ENCODE measurements at places on chromosomes 13 and 19.

DNA sequence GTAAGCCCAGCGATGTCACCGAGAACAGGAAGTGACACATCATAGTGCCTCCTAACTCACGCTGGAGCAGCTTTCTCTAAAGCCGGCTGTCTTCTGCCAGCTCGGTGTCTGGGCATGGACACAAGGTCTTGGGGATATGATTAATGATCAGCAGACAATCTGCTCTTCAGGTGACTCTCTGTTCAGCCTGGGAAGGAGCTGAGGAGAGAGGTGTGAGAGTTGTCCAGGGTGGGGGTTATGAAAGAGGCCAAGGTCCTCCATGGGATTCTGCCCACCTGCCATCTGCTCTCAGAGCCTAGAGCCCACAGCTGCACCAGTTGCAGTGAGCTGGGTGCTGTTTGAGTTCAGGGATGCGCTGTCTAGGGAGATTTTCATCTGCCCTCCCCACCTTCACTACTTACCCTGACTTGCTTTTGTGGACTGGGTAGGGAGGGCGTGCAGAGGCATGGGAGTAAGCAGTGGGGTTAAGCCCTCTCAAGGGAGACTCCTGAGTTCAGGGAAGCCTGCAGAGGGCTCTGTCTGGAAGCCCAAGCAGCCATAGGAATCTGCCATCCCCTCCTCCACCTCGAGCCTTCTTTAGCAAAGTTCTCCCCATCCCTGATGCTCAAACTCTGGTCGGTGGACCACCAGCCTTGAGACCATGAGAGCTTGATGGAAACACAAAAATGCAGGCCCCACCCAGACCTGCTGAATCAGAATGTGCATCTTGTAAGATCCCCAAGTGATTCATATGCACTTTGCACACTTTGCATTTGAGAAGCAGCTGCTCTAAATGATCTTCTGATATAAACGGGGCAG is 539.7 kb downstream of the RFC3 start:
- no peaks in the 10 kb centered on the region for H3K36me3 ChIP-seq
- peak; percentile 68 for DNase-seq
- no peaks in the 10 kb centered on the region for H3K4me1 ChIP-seq
- H3K4me3 ChIP-seq: no peak overlapping the region

- no peak overlapping the region for H3K27ac ChIP-seq
- no peak overlapping the region for H3K4me3 ChIP-seq
- H3K36me3 ChIP-seq: no peaks in the 10 kb centered on the region
- peaks cover 29% of the 10 kb centered on the region for H3K4me1 ChIP-seq
- no peak for DNase-seq
- no peaks in the 10 kb centered on the region for H3K27me3 ChIP-seq
Measured at GRCh38 chr13:33634546-33634982, 183.4 kb upstream of the RFC3 start.

GRCh38 chr13:77305266-77305665 is 21.6 kb downstream of the MYCBP2 start:
- no peaks in the 10 kb centered on the region for H3K36me3 ChIP-seq
- DNase-seq: no peak
- no peak overlapping the region for H3K27ac ChIP-seq

- no peak overlapping the region for H3K27ac ChIP-seq
- no peaks in the 10 kb centered on the region for H3K27me3 ChIP-seq
- DNase-seq: no peak
Measured at GRCh38 chr19:45657520-45658167, 10.4 kb upstream of the GIPR start.

DNA sequence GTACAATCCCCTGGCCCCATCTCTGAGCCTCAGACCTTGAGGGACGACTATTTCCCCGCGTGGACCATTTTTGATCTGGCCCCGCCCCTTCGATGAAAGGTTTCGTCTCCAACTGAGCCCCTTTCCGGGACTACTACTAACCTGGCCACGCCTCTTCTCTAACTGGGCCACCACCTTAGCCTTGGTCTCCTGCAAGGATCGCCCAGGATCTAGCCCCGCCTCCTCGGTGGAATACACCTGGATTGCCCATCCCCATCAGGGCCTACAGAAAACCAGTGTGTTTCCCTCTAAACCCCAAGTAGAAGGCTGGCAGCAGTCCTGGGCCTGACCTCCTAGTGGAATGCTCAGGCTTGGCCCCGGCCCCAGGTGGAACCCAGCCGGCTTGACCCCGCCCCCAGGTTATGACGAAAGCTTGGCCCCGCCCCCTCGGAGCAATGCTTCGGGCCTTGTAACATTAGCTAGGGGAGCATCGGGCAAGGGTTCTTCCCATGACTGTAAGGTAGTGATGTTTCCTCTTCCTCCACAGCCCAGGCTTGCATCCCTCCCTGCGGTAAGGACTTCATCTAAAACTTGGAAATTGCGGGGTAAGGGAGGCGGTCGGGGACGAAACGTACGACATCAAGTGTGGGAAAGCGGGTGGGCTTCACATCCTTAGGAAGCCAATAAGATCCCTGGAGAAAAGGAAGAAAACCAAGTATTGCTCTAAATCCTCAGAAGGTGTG is 9.1 kb downstream of the SPACA6 start:
- peaks cover 24% of the 10 kb centered on the region for H3K4me1 ChIP-seq
- H3K27me3 ChIP-seq: no peaks in the 10 kb centered on the region
- peaks cover 59% of the 10 kb centered on the region for H3K36me3 ChIP-seq

DNA sequence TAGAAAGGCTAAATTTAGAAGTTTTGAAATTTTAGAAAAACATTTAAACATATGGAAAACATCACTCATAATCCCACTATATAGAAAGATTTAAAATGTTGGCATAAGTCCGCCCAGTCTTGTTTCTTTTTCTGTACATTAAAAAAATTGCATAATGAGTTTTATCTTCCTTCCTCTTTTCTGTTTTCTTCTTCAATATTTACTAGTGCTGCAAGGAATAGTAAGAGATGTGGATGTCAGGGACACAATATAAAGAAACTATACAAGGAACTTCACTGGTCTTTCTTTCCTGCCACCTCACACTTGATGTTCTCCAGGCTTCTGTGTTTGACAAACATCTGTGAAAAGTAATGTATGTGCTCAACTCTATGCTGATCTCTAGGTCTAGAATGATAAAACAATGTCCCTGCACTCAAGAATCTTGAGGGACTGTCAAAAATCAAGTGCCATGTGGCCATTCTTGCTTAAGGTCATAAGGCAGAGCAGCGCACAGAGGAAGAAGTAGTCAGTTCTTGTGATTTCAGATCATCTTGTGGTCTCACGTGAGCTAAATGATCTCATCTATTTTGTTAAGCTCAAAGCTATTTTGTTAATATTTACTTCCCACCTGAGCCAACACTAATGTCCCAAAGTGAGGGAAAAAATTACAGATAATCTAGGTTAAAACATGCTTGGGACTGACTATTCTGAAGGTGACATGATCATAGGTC is 186.9 kb upstream of the OBI1 start:
- no peaks in the 10 kb centered on the region for H3K36me3 ChIP-seq
- no peaks in the 10 kb centered on the region for H3K4me1 ChIP-seq
- H3K27ac ChIP-seq: no peak overlapping the region
- no peak overlapping the region for H3K4me3 ChIP-seq
- no peak for DNase-seq

DNA sequence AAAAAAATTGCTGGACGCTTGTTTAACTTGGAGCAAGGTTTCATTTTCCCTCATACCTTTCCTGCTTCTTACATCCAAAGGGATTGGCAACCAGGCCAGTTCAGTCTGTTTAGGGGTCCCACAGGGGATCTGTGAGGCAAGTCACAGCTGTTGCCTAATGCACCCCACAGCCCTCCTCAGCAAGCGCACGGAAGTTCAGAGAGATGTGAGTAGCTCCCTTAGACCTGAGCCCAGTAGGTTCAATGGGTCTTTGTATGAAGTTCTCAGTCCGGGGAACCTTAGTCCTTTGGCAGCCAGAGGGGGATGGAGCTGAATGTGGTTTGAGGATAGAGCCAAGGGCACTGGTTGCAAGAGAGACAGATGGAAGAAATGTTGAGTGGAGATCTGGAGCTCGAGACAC is 13.0 kb downstream of the SAMD4B start:
- H3K36me3 ChIP-seq: peaks cover 76% of the 10 kb centered on the region
- no peak overlapping the region for H3K4me3 ChIP-seq
- H3K4me1 ChIP-seq: peaks cover 7% of the 10 kb centered on the region
- H3K27me3 ChIP-seq: no peaks in the 10 kb centered on the region

- H3K4me1 ChIP-seq: peaks cover 61% of the 10 kb centered on the region
- H3K27ac ChIP-seq: peak overlapping the region; percentile 57
- peak; percentile 50 for DNase-seq
- no peak overlapping the region for H3K4me3 ChIP-seq
Measured at GRCh38 chr19:15276620-15277215, 44.5 kb upstream of the EPHX3 start.

GRCh38 chr19:1164684-1165531 is 9.2 kb downstream of the SBNO2 start:
- peak overlapping the region; percentile 51 for H3K27ac ChIP-seq
- DNase-seq: no peak
- no peaks in the 10 kb centered on the region for H3K36me3 ChIP-seq
- no peaks in the 10 kb centered on the region for H3K27me3 ChIP-seq
- H3K4me1 ChIP-seq: peaks cover 54% of the 10 kb centered on the region

DNA sequence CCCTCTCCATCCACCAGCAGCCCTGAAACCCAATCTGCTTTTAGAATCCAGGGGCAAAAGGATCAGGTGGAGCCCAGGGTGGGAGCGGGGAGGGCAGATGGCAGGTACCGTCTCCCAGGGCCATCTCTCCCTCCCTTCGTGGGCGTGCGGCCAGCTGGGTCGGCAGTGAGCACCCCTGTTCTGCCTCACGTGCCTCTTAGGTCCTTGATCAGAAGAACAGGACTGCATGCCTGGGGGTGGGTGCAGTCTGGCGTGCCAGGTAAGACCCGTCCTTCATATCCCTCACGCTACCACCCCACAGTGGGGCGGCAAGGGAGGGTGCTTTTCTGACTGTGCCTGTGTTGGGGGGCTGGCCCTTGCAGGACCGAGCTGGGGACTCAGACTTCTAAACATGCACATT is 2.0 kb downstream of the SLC8A2 start:
- DNase-seq: no peak
- no peaks in the 10 kb centered on the region for H3K36me3 ChIP-seq
- H3K27ac ChIP-seq: no peak overlapping the region
- peaks cover 29% of the 10 kb centered on the region for H3K27me3 ChIP-seq

- DNase-seq: peak; percentile 85
- peaks cover 25% of the 10 kb centered on the region for H3K4me1 ChIP-seq
- H3K27ac ChIP-seq: peak overlapping the region; percentile 21
- no peaks in the 10 kb centered on the region for H3K27me3 ChIP-seq
Measured at GRCh38 chr19:44684892-44685863, 13.8 kb upstream of the CEACAM16 start.

DNA sequence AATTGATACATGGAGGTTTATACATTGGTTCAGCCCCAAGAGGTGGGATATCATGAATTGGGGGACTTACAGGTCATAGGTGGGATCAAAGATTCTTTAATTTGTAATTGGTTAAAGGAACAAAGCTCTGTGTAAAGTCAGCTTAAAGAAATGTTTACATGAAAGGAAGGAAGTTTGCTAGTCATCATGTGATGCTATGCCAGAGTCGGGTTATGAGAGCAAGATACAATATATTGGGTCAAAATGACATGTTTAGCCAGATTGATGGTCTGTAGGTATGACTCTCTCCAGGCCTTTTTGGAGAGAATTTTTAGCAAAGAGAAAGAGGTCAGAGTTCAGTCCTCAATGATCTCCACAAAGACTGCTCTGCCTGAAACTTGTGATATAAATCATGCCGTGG is 5.3 kb upstream of the CYSLTR2 start:
- H3K36me3 ChIP-seq: no peaks in the 10 kb centered on the region
- DNase-seq: no peak
- H3K4me3 ChIP-seq: no peak overlapping the region
- H3K27ac ChIP-seq: no peak overlapping the region
- peaks cover 5% of the 10 kb centered on the region for H3K4me1 ChIP-seq

Data from adrenal gland (tissue), 19 donors.